A172 (cell line): ENCODE measurements at places on chromosomes 16 and 17. TPM values are rescaled to one million over a fixed set of nuclear protein-coding genes. Genes with fewer than 3 reads are reported as not detected.
A peak's percentile ranks its signal among the peaks of the same experiment; 100 is the strongest.

DNA sequence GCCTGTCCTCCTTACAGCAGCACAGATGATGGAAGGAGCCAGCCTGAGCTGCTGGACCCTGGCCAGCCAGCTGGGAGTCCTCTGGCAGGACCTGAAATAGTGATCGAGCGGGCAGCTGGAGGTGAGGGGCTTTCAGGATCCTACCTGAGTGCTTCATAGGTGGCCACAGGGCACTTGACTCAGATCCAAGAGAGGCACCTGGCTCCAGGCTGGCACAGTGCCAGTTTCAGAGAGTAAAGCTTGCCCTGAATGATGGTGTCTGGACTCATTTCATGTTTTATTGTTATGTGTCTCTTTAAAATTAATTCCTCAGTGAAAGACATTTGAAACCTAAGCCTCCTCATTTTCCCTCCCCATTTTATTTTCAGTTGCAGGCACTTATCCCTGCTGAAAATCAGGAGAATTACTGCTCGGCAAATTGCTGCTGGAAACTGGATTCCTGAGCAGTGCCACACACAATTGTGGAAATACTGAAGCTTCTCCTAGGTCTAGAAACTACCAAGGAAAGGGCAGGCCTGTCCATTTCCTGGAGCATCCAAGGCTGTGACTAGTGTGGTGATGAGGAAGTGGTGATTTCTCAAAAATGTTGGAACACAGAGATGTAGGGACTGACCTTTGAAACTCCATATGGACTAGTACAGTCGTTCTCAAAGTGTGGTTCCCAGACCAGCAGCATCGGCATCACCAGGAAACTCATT is 16.1 kb upstream of the ADAMTS18 start:
- no peak for DNase-seq

GRCh38 chr17:73652886-73653480 is 8.7 kb upstream of the SDK2 start:
- no peak for DNase-seq

GRCh38 chr16:17106243-17106791 is 364.4 kb downstream of the XYLT1 start:
- DNase-seq = no peak

Gene APPBP2
- total RNA-seq = 36.7 and 42.4 TPM in 2 replicates

DNA sequence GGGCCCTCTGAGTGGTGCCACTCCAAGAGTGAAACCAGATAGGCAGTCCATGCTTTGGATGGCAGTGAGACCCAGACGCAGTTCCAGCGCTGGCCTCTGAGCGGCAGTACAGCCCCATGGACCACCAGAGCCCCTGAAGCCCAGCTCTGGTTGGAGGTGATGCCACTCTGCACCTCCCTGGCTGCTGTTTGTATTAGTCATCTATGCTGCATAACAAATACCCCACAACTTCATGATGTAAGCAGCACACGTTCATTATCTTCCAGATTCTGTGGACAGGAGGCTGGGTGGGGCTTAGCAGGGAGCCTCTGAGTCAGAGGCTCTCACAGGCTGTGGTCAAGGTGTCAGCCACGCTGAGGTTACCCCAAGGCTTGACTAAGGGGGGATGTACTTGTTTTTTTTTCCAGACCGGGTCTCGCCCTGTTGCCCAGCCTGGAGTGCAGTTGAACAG is 5.1 kb upstream of the NME4 start:
- DNase-seq = peak; percentile 68

- DNase-seq = peak; percentile 59
Measured at GRCh38 chr17:61635913-61636432, 45.0 kb upstream of the NACA2 start.

Gene KCTD19
- total RNA-seq = not detected in 2 replicates

GRCh38 chr16:82639666-82640336 is 13.0 kb downstream of the CDH13 start:
- peak; percentile 84 for DNase-seq

Gene ABCA9
- total RNA-seq = 0.02 TPM in 1 of 2 replicates, not detected in the other

- no peak for DNase-seq
Measured at GRCh38 chr16:88192601-88193000, 190.2 kb upstream of the ZNF469 start.

- DNase-seq = peak; percentile 53
Measured at GRCh38 chr16:47392081-47392480, 68.8 kb downstream of the ITFG1 start.

- DNase-seq = no peak
Measured at GRCh38 chr16:1642148-1642547, 30.0 kb downstream of the CRAMP1 start.
